ENCODE measurements at places on chromosomes 4 and X. TPM values are rescaled to one million over a fixed set of nuclear protein-coding genes. Genes with fewer than 3 reads are reported as not detected.

- peak; percentile 82 for DNase-seq
These were observed 161.7 kb downstream of the BTC start for GRCh38 chr4:74632634-74633033.

Gene TMSB15A
- total RNA-seq: 0.44 TPM

DNA sequence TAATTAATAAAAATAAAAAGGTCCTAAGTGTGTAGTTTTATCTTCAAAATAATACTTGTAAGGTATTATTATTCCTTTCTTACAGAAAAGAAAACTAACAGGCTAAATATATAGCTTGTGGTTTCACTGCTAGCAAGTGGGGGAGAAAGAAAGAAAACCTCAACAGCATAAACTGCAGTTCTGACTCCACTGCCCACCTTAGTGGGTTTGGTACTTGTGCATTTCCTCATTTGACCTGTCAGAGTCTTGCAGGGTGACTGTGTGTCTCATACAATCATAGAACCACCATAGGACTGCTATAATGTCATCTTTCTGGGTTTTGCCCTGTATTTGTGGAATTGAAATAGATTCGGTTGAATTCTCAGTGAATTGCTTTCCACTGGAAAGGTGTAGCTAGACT is 94.7 kb upstream of the PUDP start:
- DNase-seq: no peak

Gene PSAPL1
- total RNA-seq: not detected

Gene NEXMIF
- under 0.01 TPM for total RNA-seq

DNA sequence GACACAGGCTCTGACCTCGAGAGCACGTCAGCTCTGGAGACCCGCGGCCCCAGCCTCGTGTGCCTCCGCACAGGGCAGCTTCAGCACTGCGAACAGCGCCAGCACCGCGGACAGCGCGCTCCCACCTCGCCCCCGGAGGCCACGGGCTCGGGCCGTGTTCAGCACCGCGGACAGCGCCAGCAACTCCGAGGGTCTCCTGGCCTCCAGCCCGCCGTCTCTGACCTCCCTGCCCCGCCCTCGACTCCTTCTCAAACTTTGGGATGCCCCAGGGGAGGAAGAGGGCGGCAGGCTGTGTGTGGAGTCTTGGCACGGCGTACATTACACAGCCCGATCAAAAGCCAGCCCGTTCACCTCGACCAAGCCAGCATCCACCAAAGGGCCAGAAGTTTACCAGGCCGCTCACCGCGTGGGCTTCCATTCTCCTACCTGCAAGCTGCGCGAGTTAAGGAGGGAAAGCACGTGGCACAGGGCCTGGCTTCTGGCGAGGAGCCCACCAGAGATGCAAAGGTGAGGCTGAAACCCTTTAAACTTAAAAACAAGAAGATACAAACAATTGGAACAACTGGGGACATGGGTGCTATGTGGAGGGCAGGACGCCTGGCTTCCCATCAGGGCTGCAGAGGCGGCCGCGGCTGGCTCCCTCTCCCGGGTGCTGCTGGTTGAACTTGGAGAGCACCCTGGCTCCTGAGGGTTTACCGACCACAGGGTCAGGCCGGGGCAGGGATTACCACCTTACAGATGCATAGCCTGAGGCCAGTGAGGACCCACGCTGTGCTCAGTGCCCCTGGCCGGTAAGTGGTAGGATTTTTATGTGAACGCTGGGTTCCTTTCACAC is 4.5 kb upstream of the NKX1-1 start:
- DNase-seq: no peak

- no peak for DNase-seq
These were observed 986 bp downstream of the HDAC6 start for GRCh38 chrX:48802905-48803200.

Gene WNK3
- total RNA-seq: 1.1 TPM

Gene ARHGAP36
- not detected for total RNA-seq

GRCh38 chrX:93422693-93423092 is 250.7 kb downstream of the NAP1L3 start:
- no peak for DNase-seq

- no peak for DNase-seq
These were observed 780.6 kb downstream of the FAM133A start for GRCh38 chrX:94454606-94455005.

DNA sequence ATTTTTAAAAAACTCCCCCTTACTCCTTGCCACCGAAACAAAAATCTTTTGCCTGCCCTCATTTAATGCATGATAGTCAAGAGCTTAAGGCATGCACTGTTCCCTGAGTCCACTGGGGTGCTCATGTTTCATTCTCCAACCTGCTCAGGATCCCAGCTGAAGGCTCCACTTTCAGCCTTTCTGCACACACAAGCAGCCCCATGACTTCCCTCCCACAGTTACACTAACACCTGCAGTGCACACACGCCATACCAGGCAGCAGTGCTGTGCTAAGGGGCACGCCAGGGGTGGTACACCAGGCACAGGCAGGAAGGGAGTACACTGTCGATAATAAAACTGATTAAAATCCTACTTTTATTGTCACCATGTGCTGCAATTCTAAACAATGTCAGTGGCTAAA is 385.2 kb downstream of the BMPR1B start:
- DNase-seq: no peak

DNA sequence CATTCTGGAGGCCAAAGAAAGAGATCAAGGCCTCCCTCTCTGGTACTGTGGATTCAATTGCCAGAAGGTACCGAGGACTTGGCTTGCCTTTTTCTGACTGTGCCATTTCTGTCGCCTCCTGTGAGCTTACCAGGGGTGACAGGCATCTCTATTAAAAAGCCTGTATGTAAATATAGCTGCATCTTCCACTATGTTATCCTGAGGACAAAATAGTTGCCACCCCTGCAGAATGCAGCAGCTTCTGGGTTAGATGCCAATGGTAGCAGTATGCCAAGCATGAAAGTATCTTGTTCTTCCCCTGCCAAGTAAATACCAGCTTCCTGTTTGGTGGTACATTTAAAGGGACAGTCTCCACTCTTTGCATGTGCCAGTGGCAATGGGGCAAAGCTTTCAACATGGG is 10.7 kb downstream of the TRPC5OS start:
- DNase-seq: no peak

DNA sequence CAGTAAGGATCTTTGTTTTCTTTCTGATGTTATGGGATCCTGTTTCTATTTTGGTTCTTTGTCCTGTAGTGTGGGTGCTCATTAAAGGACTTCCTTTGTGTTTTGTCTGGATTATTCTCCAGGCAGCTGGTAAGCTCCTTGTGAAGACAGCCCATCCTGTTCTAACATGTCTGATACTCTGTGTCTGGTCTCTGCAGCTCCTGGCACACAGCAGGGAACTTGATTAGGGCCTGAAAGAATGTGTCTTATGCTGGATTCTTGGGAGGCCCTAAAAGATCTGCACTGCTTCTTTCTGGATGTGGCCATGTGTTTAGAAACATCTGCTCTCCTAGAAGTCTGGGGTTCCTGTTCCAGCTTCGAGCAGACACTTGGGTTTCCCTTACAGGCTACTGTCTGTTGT is 38.1 kb upstream of the ATXN3L start:
- DNase-seq: no peak

- no peak for DNase-seq
These were observed 151.5 kb downstream of the CORIN start for GRCh38 chr4:47686294-47686872.

Gene DAPP1
- total RNA-seq: not detected

Gene GLRA2
- total RNA-seq: not detected

- no peak for DNase-seq
These were observed 14.4 kb downstream of the PPEF1 start for GRCh38 chrX:18721683-18722499.

DNA sequence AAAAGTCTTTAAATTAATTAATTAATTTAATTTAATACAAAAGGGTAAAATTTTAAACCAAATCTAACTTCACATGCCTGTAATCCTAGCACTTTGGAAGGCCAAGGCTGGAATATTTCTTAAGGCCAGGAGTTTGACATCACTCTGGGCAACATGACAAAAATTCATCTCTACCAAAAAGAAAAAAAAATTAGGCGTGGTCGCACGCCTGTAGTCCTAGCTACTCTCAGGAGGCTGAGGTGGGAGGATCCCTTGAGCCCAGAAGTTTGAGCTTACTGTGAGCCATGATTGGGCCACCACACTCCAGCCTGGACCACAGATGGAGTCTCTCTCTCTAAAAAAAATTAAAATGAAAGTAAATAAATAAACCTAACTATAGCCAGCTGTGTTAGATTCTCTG is 39.2 kb upstream of the ANTXR2 start:
- no peak for DNase-seq

Gene RS1
- total RNA-seq: not detected

Gene MORC4
- 16.3 TPM for total RNA-seq

DNA sequence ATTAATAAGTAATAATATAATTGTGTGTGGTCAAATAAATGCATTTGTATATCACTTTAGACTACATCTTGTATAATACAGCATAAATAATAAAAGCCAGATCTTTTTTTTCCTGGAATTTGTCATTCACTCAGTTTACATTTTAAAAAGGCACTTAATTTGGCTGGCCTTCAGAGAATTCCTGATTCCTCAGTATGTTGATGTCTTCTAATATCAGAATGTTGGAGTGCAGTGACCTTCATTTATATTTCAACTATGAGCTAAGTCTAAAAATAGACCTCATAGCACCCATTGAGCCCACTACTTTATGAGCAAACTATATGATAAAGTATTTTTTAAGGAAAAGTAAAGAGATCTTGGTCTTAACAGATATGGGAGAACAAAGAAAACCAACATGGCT is 27.8 kb downstream of the ZNF330 start:
- no peak for DNase-seq

- DNase-seq: no peak
These were observed 175.8 kb downstream of the RCHY1 start for GRCh38 chr4:75338352-75338880.

DNA sequence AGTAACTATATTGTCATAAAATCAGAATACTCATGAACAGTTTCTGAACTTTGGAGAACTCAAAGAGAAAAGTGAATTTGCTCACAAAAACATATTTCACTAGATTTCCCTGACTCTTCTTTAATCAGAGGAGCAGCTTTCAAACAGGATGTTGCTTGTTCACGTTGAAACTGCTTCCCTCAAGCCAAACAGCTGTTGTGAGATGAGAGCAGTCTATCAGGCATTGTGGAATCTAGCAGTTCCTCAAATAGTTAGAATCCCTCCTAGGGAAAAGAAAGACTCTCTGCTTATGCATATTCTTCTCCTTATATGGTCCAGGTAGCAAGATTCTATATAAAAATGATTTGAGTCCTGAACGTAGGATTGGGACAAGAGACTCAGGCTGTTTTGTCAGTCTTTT is 1012.1 kb downstream of the FAM133A start:
- no peak for DNase-seq

DNA sequence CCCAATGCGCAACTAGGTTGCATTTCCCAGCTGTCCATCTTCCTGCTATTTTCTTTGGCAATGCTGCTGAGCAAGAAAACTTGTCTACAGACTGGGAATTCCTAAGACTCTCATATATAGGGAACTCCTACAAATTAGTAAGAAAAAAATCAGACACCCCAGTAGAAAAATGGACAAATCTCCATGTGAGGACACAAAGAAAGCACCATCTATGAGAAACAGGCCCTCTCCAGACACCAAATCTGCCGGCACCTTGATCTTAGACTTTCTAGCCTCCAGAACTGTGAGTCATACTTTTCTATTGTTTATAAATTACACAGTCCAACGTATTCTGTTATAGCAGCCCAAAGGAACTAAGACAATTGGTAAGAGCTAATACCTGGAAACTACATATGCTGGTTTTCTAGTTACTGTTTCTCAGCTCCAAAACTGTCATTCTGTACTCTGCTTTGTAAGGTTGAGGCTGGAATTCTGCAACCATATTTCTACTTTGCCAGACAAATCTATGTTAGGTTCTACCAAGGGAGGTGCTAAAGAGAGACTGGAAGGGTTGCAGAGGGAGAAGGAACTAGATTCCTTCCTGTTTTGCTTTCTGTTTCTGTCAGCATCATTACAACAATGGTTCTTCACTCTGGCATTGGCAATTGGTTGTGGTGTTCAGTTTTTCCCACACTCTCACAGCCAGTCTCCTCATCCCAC is 35.7 kb upstream of the FAM241A start:
- peak; percentile 71 for DNase-seq

- DNase-seq: no peak
These were observed 1026.9 kb upstream of the SLIT2 start for GRCh38 chr4:19224820-19225219.

Gene REELD1
- total RNA-seq: not detected

Gene GAK
- 128 TPM for total RNA-seq

DNA sequence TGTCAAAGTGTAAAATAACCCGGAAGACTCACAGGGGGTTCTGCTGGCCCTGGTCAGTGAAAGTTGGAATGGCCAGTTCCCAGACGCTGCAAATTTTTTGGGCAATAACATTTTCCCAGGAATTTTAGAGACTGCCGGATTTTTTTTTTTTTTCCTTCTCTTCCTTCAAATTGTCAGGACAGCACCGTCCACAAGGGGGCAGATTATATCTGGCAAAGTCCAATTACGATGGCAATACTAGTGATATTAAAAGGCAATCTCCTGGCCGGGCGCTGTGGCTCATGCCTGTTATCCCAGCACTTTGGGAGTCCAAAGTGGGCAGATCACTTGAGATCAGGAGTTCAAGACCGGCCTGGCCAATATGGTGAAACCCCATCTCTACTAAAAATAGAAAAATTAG is 20.5 kb downstream of the SLC25A5 start:
- DNase-seq: no peak

- no peak for DNase-seq
These were observed 108.6 kb downstream of the TNIP2 start for GRCh38 chr4:2647403-2648158.

Gene HPSE
- total RNA-seq: 3.5 TPM

Data from glomerular endothelial cell (primary cell).